ENCODE measurements at places on chromosomes 5 and 9.

DNA sequence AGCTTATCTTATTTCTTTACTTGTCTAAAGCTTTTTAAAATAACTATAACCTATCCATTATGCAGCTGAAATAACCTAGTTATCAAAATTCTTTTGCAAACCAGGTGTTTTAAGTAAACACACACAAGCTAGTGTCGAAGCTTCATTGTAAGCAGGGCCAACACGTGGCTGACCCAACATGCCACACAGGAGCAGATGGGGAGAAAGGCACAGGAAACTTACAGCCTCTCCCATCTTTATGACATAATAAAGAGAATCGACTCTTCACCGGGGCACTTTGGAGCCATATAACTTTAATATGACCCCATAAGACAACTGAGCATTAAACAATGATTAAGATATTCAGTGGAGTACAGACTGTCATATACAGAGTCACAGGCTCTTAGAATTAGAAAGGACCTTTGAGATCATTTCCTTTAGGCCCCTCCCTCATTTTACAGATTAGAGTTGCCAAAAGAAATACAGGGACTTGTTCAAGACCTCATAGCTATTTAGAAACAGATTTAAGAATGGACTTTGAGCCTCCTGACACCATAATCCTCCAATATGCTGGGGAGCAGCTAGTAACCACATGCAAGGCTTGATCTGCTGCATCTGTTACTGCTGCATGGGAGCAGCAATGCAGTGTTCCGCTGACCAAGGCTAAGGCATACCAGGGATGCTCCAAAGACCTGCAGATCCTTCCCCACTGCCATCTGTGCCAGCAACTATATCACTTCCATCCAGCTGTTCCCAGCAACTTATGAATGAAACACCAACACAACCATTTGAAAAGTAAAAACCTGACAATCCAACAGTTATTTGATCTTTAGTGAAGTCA lies 75.4 kb downstream of the RASEF start:
- DNase-seq = no peak

GRCh38 chr5:107195890-107196395 lies 474.8 kb downstream of the EFNA5 start:
- DNase-seq = no peak

DNA sequence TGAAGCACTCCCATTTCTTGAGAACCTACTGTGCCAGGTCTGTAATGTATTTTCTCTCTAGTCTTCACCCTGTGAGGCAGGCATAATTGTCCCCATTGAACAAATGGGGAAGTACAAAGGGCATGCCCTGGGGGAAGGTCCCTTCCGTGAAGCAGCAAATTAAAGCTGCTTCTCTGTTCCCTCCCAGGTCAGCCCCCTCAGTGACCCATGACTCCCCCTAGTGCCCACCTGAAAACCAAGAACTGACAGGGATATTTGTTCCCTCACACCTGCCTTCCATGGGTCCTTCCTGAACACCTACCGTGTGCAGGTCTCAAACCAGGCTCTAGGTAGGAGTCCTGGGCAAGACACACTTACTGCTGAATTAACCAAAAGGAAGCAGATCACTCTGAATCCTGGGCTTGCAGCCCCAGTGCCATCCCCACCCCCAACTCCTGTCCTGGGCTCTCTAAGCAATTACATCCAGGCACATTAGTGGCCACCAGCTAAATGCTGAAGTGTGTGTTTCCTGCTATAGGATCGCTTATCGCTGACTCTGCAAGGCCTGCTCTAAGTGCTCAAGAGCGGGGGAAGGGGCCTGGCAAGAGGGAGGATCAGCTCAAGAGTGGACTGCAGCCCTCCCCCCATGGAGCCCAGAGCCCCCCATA lies 254.8 kb downstream of the CDK5RAP2 start:
- no peak for DNase-seq

DNA sequence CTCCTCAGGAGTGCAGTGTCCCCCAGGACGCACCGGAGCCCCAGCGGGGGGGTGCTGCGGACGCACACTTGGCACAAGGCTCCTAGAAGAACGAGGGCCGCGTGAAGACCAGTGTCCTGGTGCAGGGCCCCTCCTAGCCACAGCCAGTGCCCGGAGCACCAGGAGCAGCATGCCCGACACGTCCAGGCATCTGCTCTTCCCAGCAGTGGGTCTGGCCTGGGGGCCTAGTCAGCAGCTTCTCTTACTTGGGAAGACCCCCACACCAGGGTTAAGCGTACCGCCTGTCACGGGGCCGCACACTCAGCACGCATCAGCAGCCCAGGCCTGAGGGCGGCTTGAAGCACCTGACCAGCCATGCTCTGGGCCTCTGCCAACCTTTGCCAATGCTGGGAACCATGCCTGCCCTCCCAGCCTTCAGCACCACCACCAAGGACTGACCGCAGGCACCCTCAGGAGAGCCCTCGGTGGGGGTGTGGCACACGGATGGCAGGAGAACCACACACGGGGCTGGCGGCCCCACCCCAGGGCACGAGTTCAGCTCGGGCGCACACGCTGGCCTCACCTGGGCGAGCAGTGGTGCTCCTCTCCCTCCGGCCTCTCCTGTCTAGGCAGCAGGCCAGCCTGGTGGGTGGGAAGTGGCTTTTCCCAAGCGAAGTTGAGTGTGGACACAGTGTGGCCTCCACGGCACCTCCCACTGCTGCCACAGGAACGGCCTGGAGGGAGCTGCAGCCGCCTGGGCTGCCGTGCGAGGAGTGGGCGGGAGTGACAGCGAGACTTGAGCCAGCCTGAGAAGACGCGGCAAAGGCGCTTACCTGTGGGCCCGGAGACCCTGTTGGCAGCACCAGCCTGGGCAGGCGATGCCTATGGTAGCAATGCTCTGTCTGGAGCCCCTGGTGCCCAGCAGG lies 12.0 kb upstream of the AJM1 start:
- DNase-seq = no peak
